Skin of body (tissue), 3 donors: ENCODE measurements at places on chromosomes 2 and 18. TPM values are rescaled to one million over a fixed set of nuclear protein-coding genes. Genes with fewer than 3 reads are reported as not detected.

- no peak for DNase-seq
These were observed 415.3 kb upstream of the VWC2L start for GRCh38 chr2:213995400-213996105.

GRCh38 chr2:42008241-42008921 lies 39.4 kb upstream of the PKDCC start:
- DNase-seq: no peak

- DNase-seq: no peak
These were observed 86.1 kb downstream of the TRIP12 start for GRCh38 chr2:229835596-229836283.

- no peak for DNase-seq
These were observed 6.8 kb downstream of the TBR1 start for GRCh38 chr2:161422816-161423403.

- no peak for DNase-seq
These were observed 649.4 kb upstream of the ZEB2 start for GRCh38 chr2:145169285-145169684.

DNA sequence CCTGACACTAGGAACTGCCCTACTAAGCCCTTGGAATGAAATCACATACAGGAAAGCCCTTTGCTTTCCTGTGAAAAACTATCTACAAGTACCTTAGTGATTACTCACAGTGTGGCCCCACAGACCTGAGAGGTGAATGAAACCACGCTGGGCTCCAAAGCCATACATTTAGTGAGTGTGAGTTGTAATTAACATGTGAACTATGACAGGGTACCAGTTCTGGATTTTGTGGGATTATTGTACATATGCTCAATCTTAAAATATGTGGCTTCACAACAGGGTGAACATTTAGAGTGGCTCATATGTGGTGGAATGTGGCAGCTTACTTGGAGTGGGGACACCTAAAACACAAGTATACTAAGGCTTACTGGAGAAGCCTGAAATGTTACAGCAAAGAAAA lies 12.3 kb downstream of the KCTD1 start:
- DNase-seq: no peak

DNA sequence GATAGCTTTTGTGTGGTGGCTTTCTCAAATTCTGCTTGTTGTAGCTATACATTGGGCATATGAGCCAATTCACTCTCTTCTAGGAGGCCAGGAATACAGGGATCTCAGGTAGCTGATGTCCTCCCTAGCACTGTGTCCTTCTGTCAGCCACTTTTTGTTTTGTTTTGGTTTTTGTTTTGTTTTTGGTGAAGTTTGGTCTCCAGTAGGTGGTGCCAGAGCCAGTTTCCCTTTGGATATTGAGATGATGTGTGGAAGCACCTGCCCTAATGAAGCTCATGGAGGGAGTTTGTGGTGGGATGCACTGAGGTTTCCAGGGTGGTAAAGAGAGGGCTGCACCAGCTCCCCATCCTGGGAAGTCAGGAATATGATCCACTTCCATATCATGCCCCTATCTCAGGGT lies 100.5 kb upstream of the VWC2L start:
- DNase-seq: no peak

GRCh38 chr2:233365861-233366520 lies 11.7 kb downstream of the DGKD start:
- DNase-seq: no peak

DES gene
- total RNA-seq: 318 TPM

C2orf15 gene
- 1.4 TPM for total RNA-seq

ARL5A gene
- total RNA-seq: 75.0 TPM

MRPL53 gene
- total RNA-seq: 17.8 TPM

PIEZO2 gene
- total RNA-seq: 51.0 TPM
